ENCODE measurements at places on chromosomes 4 and X. TPM values are rescaled to one million over a fixed set of nuclear protein-coding genes. Genes with fewer than 3 reads are reported as not detected.

- H3K27me3 ChIP-seq = no peaks in the 10 kb centered on the region
- DNase-seq = no peak
- H3K4me1 ChIP-seq = no peaks in the 10 kb centered on the region
- H3K27ac ChIP-seq = no peak overlapping the region
- no peak overlapping the region for H3K4me3 ChIP-seq
Measured at GRCh38 chrX:93422693-93423092, 250.7 kb downstream of the NAP1L3 start.

- no peak overlapping the region for H3K4me3 ChIP-seq
- no peaks in the 10 kb centered on the region for H3K36me3 ChIP-seq
Measured at GRCh38 chr4:11839889-11840288, 411.2 kb upstream of the HS3ST1 start.

GRCh38 chrX:111244235-111244750 lies 26.0 kb downstream of the CAPN6 start:
- H3K4me1 ChIP-seq = no peaks in the 10 kb centered on the region
- H3K27me3 ChIP-seq = no peaks in the 10 kb centered on the region
- no peak overlapping the region for H3K27ac ChIP-seq
- no peak overlapping the region for H3K4me3 ChIP-seq
- no peaks in the 10 kb centered on the region for H3K36me3 ChIP-seq
- DNase-seq = no peak

GRCh38 chr4:15427161-15427560 lies 672 bp upstream of the C1QTNF7 start:
- peak overlapping the region; percentile 7 for H3K27ac ChIP-seq
- no peaks in the 10 kb centered on the region for H3K36me3 ChIP-seq
- DNase-seq = no peak
- no peak overlapping the region for H3K4me3 ChIP-seq

DNA sequence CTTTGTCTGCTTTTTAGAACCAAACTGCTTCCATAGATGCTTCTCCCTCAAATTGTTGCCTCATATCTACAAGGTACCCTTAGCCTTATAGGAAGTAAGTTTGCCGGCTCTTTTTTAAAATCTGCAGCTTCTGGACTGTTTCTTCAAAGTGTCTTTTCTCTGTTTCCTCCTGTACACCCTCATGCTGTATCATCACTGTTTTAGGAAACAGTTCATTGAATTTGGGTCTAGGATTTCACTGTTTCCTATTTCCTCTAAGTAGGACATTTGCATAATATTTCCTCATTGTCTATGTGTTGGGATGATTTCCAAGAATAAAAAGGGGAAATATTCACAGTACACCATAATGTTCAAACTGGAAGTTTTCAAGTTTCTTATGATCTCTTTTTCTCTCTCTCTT lies 43.0 kb downstream of the BANK1 start:
- no peak for DNase-seq
- H3K4me3 ChIP-seq = no peak overlapping the region
- no peaks in the 10 kb centered on the region for H3K27me3 ChIP-seq
- H3K4me1 ChIP-seq = peaks cover 17% of the 10 kb centered on the region

DNA sequence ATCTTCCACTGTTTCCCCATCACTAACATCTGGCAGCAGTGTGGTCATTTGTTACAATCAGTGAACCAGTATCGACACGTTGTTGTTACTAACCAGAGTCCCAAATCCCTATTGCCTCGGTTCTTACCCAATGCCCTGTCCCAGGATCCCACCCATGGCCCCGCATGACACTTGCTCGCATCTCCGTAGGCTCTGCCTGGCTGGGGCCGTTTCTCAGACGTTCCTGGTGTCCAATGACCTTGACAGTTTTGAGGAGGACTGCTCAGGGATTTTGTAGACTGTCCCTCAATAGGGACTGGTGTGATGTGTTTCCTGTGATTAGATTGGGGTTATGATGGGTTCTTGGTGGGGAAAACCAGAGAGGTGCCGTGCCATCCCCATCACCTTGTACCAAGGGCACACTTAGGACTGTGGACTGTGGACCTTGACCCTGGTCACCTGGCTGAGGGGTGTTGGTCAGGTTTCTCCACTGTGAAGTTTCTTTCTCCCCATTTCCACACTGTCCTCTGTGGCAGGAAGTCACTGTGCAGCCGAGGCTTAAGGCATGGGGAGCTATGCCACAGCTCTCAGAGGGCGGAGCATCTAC lies 108.4 kb downstream of the ADRA2C start:
- peaks cover 14% of the 10 kb centered on the region for H3K4me1 ChIP-seq
- H3K36me3 ChIP-seq = no peaks in the 10 kb centered on the region
- no peak overlapping the region for H3K27ac ChIP-seq
- no peak for DNase-seq
- no peak overlapping the region for H3K4me3 ChIP-seq

DNA sequence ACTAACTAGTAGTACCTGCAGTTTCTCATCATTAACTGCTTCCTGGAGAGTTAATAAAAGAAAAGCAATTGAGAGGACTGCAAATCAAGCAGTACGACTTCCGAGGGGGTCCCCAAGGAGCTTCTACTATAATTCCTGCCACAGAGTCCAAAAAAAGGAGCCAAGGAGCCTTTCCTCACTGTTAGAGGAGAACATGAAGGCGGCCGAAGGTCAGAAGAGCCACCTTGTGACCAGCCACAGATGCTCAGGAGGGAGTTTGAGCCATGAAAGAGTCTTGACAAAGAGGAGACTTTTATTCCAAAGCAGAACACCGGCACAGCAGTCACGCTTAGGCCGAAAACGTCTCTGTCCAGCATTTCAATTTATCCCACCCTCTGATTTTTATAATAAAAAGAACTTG lies 62.2 kb downstream of the RELL1 start:
- H3K27ac ChIP-seq = no peak overlapping the region
- H3K4me3 ChIP-seq = no peak overlapping the region
- no peak for DNase-seq
- H3K4me1 ChIP-seq = peaks cover 15% of the 10 kb centered on the region

DNA sequence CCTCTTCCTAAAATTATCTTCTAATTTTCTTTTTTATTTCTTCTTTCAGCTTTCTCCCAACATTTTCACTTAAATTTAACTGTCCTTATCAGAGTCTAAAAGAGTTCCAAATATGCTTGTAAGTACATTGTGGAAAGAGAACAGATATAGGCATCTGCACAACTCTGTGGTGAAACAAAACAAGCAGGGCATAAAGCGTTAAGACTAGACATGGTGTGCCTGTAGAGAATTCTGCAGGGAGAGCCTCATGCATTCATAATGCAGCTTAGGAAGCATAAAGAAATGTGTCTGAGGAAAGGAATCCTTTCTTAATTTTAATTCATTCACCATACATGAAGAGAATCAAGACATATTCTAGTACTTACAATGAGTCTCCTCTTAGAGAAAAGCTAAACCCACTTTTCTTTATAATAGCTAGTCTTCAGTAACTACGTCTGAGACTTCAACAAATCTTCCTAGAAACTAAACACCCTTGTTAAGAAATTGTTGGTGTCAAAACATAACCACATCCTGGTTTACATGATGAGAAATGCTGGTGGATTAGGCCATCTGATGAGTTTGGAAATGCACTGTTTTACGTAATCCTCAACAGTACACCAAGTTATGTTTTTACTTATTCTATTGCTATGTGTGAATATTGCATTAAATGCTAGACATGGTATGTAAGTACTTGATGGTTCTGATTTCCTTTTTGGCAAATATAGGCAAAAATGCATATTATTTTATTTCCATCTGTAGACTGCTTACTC lies 307.8 kb upstream of the GIMD1 start:
- no peak overlapping the region for H3K27ac ChIP-seq
- no peaks in the 10 kb centered on the region for H3K27me3 ChIP-seq
- H3K4me1 ChIP-seq = no peaks in the 10 kb centered on the region
- H3K4me3 ChIP-seq = no peak overlapping the region

DNA sequence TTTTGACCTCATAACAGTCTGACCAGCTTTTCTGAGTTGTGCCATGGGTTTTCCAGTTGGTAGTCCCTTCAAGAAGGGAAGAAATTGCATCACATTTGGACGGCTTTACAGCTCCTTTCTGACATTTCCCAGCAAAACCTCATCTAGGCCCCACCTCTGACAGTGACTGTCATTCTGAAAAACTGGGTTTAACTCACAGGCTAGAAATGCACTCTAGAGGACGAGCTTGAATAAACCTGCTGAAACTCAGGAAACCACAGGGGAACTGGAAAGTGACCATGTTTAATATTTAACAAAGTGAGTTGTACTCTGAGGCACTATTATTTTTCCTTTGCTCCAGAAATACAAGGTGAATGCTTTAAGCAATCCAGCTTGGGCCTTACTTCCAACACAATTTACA lies 434.3 kb upstream of the RASGEF1B start:
- H3K4me3 ChIP-seq = no peak overlapping the region
- DNase-seq = no peak
- H3K4me1 ChIP-seq = no peaks in the 10 kb centered on the region
- no peaks in the 10 kb centered on the region for H3K27me3 ChIP-seq

DNA sequence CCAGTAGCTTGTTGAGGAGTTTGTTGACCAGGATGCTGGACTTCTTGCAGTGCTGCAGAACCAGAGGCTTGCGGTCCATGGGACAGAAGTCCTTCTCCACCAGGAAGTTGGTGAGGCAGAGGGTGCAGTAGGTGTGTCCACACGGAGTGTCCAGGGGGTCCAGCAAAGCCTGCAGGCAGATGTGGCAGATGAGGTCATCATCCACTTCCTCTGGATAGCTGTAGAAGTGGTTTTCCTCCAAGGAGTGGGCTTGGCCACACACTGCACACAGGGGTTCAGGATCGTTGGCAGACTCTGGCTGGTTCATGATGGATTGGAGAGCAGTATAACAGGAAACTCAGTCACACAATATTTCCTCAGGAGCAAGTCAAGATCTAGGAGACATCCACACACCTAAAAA lies 17.6 kb downstream of the LNX1 start:
- H3K4me3 ChIP-seq = no peak overlapping the region
- DNase-seq = no peak
- no peaks in the 10 kb centered on the region for H3K27me3 ChIP-seq
- H3K27ac ChIP-seq = no peak overlapping the region

DNA sequence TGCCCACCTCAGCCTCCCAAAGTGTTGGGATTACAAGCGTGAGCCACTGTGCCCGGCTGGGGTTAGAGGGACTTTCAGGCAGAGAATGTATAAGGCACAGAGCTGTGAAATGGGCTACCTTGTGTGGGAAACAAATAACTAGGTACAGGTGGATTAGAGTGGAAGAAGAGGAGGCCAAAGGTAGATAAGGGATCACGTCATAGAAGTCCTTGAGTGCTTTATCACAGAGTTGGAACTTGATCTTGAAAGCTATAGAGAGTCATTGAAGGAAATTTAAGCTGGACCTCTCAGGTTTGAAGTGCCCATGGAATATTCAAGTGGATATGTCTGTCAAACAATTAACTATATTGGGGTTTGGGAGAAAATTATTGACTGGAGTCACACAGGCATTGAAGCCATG lies 8.4 kb downstream of the N4BP2 start:
- H3K4me3 ChIP-seq = no peak overlapping the region
- H3K36me3 ChIP-seq = no peaks in the 10 kb centered on the region
- DNase-seq = no peak

DNA sequence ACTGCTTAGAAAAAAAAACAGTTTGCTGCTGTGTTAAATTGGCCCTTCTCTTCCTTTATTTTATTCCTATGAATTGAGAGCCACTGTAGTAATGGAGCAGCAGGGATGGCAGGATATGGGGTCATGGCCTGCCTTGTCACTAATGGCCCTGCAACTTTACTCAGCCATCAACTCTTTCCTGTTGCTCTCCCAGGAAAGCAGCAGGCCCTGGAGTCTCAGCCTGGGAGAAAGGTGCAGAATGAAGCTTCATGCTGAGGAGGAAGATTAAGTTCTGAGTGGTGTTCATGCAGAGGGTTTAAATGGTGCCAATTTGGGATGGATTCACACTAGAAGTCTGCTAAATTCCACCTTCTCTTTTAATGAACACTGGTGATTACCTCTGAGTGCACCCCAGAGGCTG lies 285.6 kb downstream of the GPAT3 start:
- no peak overlapping the region for H3K4me3 ChIP-seq
- H3K4me1 ChIP-seq = no peaks in the 10 kb centered on the region
- H3K27me3 ChIP-seq = no peaks in the 10 kb centered on the region
- DNase-seq = no peak
- H3K36me3 ChIP-seq = no peaks in the 10 kb centered on the region

GRCh38 chr4:184064877-184065276 lies 152.8 kb downstream of the ENPP6 start:
- no peaks in the 10 kb centered on the region for H3K27me3 ChIP-seq
- no peaks in the 10 kb centered on the region for H3K36me3 ChIP-seq

DNA sequence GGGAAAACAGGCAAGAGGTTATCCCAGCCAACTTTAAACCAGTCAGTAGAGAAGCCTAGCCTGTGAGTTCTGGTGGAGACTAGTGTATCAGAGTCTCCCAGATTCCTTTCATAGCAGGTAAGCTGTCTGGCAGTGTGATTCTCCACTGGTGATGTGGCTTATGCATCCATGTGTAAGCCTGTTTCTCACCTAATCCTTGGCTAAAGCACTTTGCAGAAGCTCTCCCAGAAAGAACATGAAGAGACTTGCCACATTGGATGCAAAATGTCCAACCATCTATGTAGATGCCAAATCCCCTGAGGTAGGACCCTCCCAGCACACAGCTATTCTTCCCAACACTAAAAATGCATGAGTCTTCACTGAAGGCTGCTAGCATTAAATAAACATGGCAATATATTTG lies 111.7 kb downstream of the CHRNA9 start:
- peak overlapping the region; percentile 54 for H3K27ac ChIP-seq
- peak; percentile 29 for DNase-seq
- H3K4me1 ChIP-seq = peaks cover 41% of the 10 kb centered on the region
- no peak overlapping the region for H3K4me3 ChIP-seq

IGSF1 gene
- 1.1 TPM for total RNA-seq

UFSP2 gene
- 51.1 TPM for total RNA-seq

GRCh38 chr4:151606061-151606460 lies 154.7 kb downstream of the GATB start:
- DNase-seq = no peak
- H3K36me3 ChIP-seq = no peaks in the 10 kb centered on the region
- H3K4me3 ChIP-seq = no peak overlapping the region
- H3K27me3 ChIP-seq = no peaks in the 10 kb centered on the region

- H3K4me3 ChIP-seq = no peak overlapping the region
- H3K4me1 ChIP-seq = no peaks in the 10 kb centered on the region
- no peaks in the 10 kb centered on the region for H3K36me3 ChIP-seq
- DNase-seq = no peak
- H3K27me3 ChIP-seq = no peaks in the 10 kb centered on the region
Measured at GRCh38 chrX:150239946-150240642, 123.0 kb upstream of the MAMLD1 start.

All from thyroid gland (tissue), 4 donors.